Vein endothelial cell (primary cell): ENCODE measurements at places on chromosomes 5 and 9. TPM values are rescaled to one million over a fixed set of nuclear protein-coding genes. Genes with fewer than 3 reads are reported as not detected.

The SAXO1 gene
- total RNA-seq, result not detected in 2 replicates

The KCNN2 gene
- 2.6 and 3.3 TPM in 2 replicates for total RNA-seq

The GRIN3A gene
- not detected in 2 replicates for total RNA-seq

The RABL6 gene
- total RNA-seq, result 94.1 and 98.4 TPM in 2 replicates

The SKIC3 gene
- total RNA-seq, result 120 and 129 TPM in 2 replicates

The LHX3 gene
- not detected in 2 replicates for total RNA-seq

The WDR38 gene
- total RNA-seq, result not detected in 2 replicates

The OR13C8 gene
- total RNA-seq, result not detected in 2 replicates

The EPB41L4B gene
- 0.98 and 1.3 TPM in 2 replicates for total RNA-seq

The LCN6 gene
- total RNA-seq, result 0.33 TPM in 1 of 2 replicates, not detected in the other

The ZBED3 gene
- total RNA-seq, result 3.2 and 7.8 TPM in 2 replicates

The SPINK13 gene
- not detected in 2 replicates for total RNA-seq

The GLRA1 gene
- not detected in 2 replicates for total RNA-seq

The C9orf50 gene
- not detected in 2 replicates for total RNA-seq

The TBC1D2 gene
- total RNA-seq, result 6.4 and 8.5 TPM in 2 replicates

The ARHGEF28 gene
- 154 TPM in 2 replicates for total RNA-seq

The TMEM215 gene
- under 0.01 TPM in 1 of 2 replicates, not detected in the other for total RNA-seq

The DRD1 gene
- total RNA-seq, result not detected in 2 replicates

The JAK2 gene
- 8.5 and 9.4 TPM in 2 replicates for total RNA-seq

The SEMA4D gene
- total RNA-seq, result 5.1 and 6.9 TPM in 2 replicates

The WNK2 gene
- total RNA-seq, result not detected in 2 replicates

The PCDHA12 gene
- total RNA-seq, result under 0.01 TPM in 1 of 2 replicates, not detected in the other

The IQGAP2 gene
- 1.1 and 2.3 TPM in 2 replicates for total RNA-seq

The DOCK2 gene
- 0.86 and 1.3 TPM in 2 replicates for total RNA-seq

The SLC34A3 gene
- not detected in 2 replicates for total RNA-seq

The VPS13A gene
- 45.4 and 47.4 TPM in 2 replicates for total RNA-seq

The PCDHB15 gene
- 0.98 and 1.1 TPM in 2 replicates for total RNA-seq

The IL31RA gene
- 0.98 and 1.6 TPM in 2 replicates for total RNA-seq
